Keratinocyte (primary cell): ENCODE measurements at places on chromosomes 7 and 10.

GRCh38 chr10:48249004-48249762, 25.3 kb downstream of the FRMPD2 start:
- no peaks in the 10 kb centered on the region for H3K27me3 ChIP-seq
- DNase-seq: no peak
- H3K36me3 ChIP-seq: no peaks in the 10 kb centered on the region
- H3K4me3 ChIP-seq: no peak overlapping the region

DNA sequence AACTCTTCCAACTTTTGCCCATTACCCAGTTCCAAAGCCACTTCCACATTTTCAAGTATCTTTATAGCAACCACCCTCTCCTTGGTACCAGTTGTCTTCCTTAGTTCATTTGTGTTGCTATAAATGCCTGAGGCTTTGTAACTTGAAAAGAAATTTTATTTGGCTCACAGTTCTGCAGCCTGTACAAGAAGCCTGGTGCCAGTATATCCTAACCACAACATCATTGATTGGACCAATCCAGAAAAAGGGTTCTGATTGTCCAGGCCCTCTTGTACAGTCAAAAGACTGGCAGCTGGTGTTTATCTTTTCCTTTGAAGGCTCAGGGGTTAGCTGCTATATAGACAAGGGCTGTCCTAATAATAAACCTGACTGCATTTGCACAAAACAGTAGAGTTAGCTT, 21.1 kb upstream of the ABCC2 start:
- H3K27ac ChIP-seq: no peak overlapping the region
- no peaks in the 10 kb centered on the region for H3K27me3 ChIP-seq
- H3K4me1 ChIP-seq: peaks cover 8% of the 10 kb centered on the region
- DNase-seq: no peak

DNA sequence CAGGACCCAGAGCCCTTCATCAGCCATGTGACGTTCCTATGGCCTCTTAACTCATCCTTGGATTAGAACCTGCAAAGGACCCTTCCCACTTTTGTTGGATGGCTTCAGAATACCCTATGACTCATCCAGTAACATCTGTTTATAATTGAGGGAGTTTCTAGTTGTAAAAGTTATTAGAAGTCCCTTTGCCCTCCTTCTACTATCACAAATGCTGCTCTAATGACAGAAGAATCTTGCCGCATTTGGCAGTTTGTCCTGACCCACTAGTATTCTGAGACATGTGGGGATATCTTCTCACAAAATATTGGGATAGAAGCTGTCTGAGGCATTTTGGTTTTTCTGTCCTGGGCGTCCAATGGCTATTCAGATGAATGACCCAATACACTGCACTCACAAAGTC, 251.8 kb upstream of the TMEM72 start:
- no peaks in the 10 kb centered on the region for H3K36me3 ChIP-seq
- DNase-seq: no peak
- H3K27me3 ChIP-seq: no peaks in the 10 kb centered on the region
- no peaks in the 10 kb centered on the region for H3K4me1 ChIP-seq
- H3K27ac ChIP-seq: no peak overlapping the region

DNA sequence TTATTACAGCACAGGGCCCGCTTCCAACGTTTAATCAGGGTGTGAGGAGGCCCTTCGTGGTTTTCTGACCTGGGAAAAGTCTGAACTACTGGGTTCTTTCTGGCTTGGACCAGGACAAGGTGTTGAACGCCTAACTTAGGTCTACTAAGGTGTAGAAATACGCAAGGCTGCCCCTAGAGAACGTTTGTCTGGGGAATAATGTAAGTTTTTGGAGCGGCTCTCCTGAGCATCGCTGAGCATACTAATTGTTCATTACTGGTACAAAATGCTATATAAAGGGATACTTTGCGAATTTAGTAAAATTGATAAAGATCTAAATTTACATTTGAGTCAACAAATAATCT, 32.4 kb upstream of the TOMM7 start:
- H3K27me3 ChIP-seq: no peaks in the 10 kb centered on the region
- peaks cover 7% of the 10 kb centered on the region for H3K36me3 ChIP-seq
- H3K27ac ChIP-seq: peak overlapping the region; percentile 98
- peaks cover 52% of the 10 kb centered on the region for H3K4me1 ChIP-seq
- peak overlapping the region; percentile 79 for H3K4me3 ChIP-seq

GRCh38 chr7:70419526-70420380, 712.2 kb upstream of the GALNT17 start:
- H3K4me3 ChIP-seq: no peak overlapping the region
- DNase-seq: no peak
- no peak overlapping the region for H3K27ac ChIP-seq

DNA sequence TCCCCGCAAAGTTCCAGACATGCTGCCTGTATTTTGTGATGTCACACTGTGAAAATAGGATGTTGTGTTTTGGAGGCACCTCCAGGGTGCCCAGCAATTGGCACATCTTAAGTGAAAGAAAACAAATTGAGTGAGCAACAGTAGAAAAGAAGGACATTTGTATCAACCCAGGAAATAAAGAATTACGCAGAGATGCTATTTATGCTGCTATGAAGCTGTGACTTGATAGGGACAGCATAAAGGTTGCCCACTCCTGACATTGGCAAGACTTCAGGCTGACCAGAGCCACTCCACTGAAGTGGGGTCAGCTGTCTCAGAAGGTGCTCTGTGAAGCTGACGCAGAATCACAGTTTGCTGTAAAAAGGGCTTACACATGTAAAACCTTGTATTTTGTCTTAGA, 729.9 kb upstream of the GALNT17 start:
- H3K4me3 ChIP-seq: no peak overlapping the region
- H3K36me3 ChIP-seq: no peaks in the 10 kb centered on the region

GRCh38 chr7:129376076-129376777, 58.0 kb upstream of the STRIP2 start:
- no peak overlapping the region for H3K4me3 ChIP-seq
- no peaks in the 10 kb centered on the region for H3K27me3 ChIP-seq
- peak; percentile 36 for DNase-seq
- peaks cover 6% of the 10 kb centered on the region for H3K4me1 ChIP-seq
- no peak overlapping the region for H3K27ac ChIP-seq

- no peaks in the 10 kb centered on the region for H3K36me3 ChIP-seq
- no peak for DNase-seq
- H3K27me3 ChIP-seq: peaks cover 2% of the 10 kb centered on the region
- H3K4me3 ChIP-seq: no peak overlapping the region
Measured at GRCh38 chr7:138975343-138976104, 5.7 kb downstream of the KIAA1549 start.

- H3K36me3 ChIP-seq: no peaks in the 10 kb centered on the region
- peaks cover 8% of the 10 kb centered on the region for H3K4me1 ChIP-seq
- H3K27me3 ChIP-seq: no peaks in the 10 kb centered on the region
- no peak overlapping the region for H3K27ac ChIP-seq
- no peak overlapping the region for H3K4me3 ChIP-seq
Measured at GRCh38 chr10:126398924-126399323, 10.6 kb upstream of the ADAM12 start.

- no peaks in the 10 kb centered on the region for H3K4me1 ChIP-seq
- no peak overlapping the region for H3K27ac ChIP-seq
- H3K36me3 ChIP-seq: no peaks in the 10 kb centered on the region
- DNase-seq: no peak
- no peaks in the 10 kb centered on the region for H3K27me3 ChIP-seq
Measured at GRCh38 chr7:115124409-115124939, 202.6 kb downstream of the MDFIC start.

DNA sequence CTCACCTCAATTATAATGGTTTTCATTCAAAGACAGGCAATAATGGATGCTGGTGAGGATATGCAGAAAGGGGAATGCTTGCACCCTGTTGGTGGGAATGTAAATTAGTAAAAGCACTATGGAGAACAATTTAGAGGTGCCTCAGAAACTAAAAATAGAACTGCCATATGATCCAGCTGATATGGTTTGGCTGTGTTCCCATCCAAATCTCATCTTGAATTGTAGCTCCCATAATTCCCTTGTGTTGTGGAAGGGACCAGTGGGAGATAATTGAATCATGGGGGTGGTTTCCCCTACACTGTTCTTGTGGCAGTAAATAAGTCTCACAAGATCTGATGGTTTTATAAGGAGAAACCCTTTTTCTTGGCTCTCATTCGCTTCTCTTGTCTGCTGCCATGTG, 87.7 kb downstream of the TES start:
- H3K27ac ChIP-seq: no peak overlapping the region
- H3K36me3 ChIP-seq: no peaks in the 10 kb centered on the region
- no peaks in the 10 kb centered on the region for H3K27me3 ChIP-seq
- H3K4me3 ChIP-seq: no peak overlapping the region
- H3K4me1 ChIP-seq: no peaks in the 10 kb centered on the region

GRCh38 chr7:139990142-139990535, 72.6 kb downstream of the PARP12 start:
- H3K4me1 ChIP-seq: no peaks in the 10 kb centered on the region
- no peaks in the 10 kb centered on the region for H3K27me3 ChIP-seq
- H3K4me3 ChIP-seq: no peak overlapping the region
- no peak for DNase-seq
- H3K36me3 ChIP-seq: no peaks in the 10 kb centered on the region
